Activated naive CD4-positive, alpha-beta T cell treated with anti-CD3 and anti-CD28 coated beads, Interleukin-2, amount 50 U/mL, for 72 hours (primary cell): ENCODE measurements at places on chromosomes 16 and 17.
A peak's percentile ranks its signal among the peaks of the same experiment; 100 is the strongest.

GRCh38 chr16:55938126-55938525, 63.0 kb upstream of the CES5A start:
- no peak for DNase-seq

DNA sequence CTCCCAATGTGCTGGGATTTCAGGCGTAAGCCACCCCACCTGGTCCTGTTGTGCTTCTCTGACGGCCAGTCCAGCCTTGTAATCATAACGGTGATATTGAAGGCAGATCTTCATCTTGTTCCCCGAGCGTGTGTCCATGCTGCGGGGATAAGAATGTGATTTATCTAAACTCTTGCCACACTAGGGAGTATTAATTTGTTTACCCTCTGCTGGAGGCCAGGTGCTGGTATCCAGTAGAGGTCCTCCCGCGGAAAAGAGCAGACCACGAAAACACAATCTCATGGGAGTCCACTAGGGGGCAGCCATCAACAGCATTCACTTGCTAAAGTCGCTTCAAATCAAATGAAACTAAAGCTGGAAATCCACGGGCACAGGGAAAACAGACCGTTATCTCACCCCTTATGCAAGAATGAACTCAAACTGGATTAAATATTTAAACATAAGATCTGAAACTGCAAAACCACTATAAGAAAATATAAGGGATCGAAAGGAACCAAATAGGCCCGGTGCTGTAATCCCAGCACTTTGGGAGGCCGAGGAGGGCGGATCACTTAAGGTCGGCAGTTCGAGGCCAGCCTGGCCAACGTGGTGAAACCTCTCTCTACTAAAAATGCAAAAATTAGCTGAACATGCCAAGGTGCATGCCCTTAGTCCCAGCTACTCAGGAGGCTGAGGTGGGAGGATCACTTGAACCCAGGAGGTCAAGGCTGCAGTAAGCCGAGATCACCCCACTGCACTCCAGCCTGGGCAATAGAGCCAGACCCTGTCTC, 22.3 kb upstream of the RBBP6 start:
- DNase-seq: peak; percentile 69

DNA sequence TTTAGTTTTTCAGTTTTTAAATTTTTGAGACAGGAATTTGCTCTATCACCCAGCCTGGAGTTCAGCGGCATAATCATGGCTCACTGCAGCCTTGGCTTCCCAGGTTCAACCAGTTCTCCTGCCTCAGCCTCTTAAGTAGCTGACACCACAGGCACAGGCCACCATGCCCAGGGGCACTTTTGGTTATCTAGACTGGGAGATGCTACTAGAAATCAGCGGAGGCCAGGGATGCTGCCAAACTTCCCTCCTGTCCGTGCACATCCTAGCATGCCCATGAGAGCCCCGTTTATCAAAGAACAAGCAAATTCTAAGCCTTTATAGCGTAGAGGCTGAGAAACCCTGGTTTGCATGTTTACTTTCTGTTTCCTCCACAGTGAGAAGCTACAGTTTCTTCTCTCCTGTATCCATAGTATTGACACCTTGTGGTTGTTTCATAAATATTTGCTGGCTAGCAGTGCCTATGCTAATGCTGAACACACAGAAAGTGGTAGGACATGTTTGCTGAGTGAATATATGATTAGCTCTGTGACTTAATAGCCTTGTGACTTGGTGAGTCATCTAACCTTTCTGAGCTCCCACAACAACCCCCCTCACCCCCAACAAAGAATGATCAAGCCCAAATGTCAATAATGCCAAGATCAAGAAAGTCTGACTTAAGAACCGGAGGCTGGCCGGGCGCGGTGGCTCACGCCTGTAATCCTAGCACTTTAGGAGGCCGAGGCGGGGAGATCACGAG, 39.2 kb upstream of the MAF start:
- DNase-seq: no peak

- no peak for DNase-seq
Measured at GRCh38 chr17:35116845-35117244, 2.8 kb downstream of the RAD51D start.

DNA sequence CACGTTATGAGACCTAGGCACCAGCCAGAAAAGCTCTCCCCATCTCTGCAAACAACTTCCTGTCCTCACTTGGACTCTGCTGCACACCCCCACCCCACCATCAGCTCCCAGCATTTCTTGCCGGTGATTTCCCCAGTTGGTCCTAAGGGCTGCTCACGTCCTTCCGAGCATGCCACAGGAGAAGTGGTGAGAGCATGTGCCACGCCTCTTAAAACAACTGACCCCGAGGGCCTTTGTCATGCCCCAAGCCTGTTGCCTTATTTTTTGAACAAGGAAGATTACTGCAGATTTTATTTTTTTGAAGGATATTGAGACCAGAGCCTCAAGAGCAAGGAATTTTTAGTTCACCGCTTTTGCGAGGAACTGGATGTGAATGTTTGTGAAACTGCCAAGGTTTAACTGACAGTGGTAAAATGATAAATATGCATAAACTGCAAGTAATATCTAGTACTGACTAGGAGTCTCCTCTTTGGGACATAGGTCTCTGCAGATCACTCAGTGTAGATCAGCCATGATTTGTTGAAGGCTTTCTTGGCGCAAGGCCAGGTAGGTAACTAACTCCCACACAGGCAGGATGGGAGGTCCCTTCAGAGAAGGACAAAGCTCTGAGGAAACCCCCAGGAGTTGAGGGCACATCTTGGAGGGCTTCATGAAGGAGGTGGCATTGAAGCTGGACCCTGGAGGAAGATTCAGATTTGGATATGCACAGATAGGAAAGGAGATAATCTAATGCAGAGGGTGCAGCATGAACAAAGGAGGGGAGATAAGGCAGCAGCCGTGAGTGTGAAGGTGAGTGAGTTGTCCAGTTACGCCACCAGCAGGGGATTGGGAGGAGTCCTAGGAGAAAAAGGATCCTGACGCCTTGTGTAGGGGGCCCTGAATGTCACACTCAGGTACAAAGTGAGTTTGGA, 44.7 kb downstream of the TMEM132E start:
- DNase-seq: no peak

DNA sequence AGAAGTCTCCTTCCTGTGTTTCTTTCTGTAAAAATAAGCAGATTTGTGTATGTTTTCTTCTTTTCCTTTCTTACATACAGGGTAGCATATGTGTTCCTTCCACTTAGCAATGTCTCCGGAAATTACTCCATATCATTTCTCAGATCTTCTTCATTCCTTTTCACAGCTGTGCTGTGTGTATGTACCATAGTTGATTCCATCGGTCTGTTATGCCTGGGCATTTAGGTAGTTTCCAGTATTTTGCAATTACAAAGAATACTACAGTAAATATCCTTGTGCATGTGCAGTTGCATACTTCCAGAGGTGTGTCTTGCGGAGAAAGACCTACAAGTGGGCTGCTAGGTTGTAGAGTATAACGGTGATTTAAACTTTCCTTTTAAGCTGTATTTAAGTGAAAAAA, 69.8 kb downstream of the CLEC16A start:
- DNase-seq: no peak

GRCh38 chr17:58092797-58093385, 9.7 kb downstream of the DYNLL2 start:
- DNase-seq: no peak

DNA sequence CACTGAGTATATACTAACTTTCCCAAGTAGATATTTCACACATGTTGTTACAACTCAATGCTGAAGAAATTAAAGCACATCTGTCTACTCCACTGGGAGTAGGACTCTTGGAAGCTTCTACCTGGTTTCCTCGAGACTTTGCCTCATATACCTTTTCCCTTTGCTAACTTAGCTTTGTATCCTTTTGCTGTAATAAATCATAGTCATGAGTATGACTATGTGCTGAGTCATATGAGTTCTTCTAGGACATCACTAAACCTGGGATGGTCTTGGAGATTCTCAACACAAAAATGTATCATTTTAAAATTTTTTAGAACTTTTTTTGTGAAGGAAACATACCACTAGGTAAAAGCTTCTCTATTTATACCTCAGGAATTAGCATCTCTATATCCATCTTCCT, 39.8 kb downstream of the ABCA5 start:
- no peak for DNase-seq

GRCh38 chr17:40440166-40440565, 3.1 kb upstream of the IGFBP4 start:
- no peak for DNase-seq

DNA sequence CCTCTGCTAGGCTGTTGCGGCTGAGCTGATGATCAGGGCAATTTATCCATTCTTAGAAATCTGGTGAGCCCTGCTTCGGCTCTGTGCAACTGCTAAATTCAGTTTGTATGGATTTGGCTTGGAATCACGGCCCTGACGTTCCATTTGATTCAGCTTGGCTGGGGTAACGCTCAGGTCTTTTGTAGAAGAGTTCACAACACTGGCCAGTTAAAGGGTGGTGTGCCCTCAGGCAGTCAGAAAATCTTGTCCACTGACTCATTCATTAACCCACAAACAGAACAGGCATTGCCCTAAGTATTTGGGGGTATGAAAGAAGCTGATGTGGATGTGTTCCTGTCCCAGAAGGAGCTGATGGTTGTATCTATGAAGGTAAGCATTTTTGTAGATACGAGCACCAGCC, 53.9 kb downstream of the GNAO1 start:
- DNase-seq: no peak

GRCh38 chr17:75557852-75558665, 29.5 kb upstream of the MYO15B start:
- DNase-seq: no peak

DNA sequence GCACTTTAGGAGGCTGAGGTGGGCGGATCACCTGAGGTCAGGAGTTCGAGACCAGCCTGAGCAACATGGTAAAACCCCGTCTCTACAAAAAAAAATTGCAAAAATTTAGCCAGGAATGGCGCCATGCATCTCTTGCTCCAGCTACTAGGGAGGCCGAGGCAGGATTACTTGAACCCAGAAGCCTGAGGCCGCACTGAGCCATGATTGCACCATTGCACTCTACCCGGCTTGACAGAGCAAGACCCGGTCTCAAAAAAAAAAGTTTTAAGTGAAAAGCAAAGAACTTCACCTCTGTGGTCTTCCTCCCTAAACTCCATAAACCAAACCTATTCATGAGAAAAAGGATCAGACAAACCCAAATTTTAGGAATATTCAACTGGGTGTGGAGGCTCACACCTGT, 7.0 kb downstream of the CD2BP2 start:
- DNase-seq: no peak

- no peak for DNase-seq
Measured at GRCh38 chr17:9409878-9410277, 165.7 kb downstream of the STX8 start.

- no peak for DNase-seq
Measured at GRCh38 chr16:89049484-89050118, 44.1 kb upstream of the ACSF3 start.

- DNase-seq: no peak
Measured at GRCh38 chr17:68909066-68909465, 46.1 kb downstream of the ABCA8 start.

- no peak for DNase-seq
Measured at GRCh38 chr16:75579281-75579834, 13.2 kb downstream of the GABARAPL2 start.
